ENCODE measurements at places on chromosomes 16 and 17.

DNA sequence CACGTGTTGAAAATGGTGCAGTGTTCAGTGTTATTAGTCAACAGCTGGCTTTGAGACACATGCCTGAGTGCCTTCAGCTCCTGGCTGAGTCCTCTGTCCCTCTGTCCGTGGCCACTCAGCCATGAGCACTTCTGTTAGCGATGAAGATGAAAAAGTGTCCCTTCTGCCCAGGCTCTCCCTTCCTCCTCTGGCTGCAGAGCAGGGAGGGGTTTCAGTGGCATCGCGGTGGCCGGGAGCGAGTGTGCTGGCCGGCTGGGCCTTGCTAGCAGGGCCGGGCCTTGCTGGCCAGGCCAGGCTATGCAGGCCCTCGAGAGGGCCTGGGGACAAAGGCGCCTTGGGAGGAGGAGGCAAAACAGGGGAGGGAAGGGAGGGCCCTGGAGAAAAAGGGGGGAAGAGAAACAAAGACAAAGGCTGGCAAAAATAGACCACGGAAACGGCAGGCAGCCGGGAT, 47.7 kb downstream of the CMIP start:
- no peak for DNase-seq

- peak; percentile 56 for DNase-seq
Observed at GRCh38 chr17:40191237-40192208, 14.3 kb downstream of the RAPGEFL1 start.

GRCh38 chr17:29586676-29587469, 2.6 kb downstream of the GIT1 start:
- DNase-seq, result no peak

- DNase-seq, result no peak
Observed at GRCh38 chr17:74217037-74217730, 3.8 kb downstream of the TTYH2 start.

GRCh38 chr16:85722128-85722893, 28.6 kb downstream of the C16orf74 start:
- DNase-seq, result no peak

GRCh38 chr16:31301708-31302400, 42.1 kb downstream of the ITGAM start:
- peak; percentile 44 for DNase-seq

GRCh38 chr17:18157354-18157985, 26.2 kb upstream of the ALKBH5 start:
- DNase-seq, result no peak

GRCh38 chr17:69450918-69451317, 36.4 kb downstream of the MAP2K6 start:
- no peak for DNase-seq

GRCh38 chr16:11034481-11034931, 90.1 kb downstream of the CLEC16A start:
- no peak for DNase-seq

GRCh38 chr17:49914096-49914490, 54.9 kb upstream of the DLX4 start:
- DNase-seq, result no peak
